A673 (cell line): ENCODE measurements at places on chromosomes 4 and X. TPM values are rescaled to one million over a fixed set of nuclear protein-coding genes. Genes with fewer than 3 reads are reported as not detected.

GRCh38 chr4:126779436-126780166, 853.2 kb upstream of the INTU start:
- DNase-seq, result no peak

DNA sequence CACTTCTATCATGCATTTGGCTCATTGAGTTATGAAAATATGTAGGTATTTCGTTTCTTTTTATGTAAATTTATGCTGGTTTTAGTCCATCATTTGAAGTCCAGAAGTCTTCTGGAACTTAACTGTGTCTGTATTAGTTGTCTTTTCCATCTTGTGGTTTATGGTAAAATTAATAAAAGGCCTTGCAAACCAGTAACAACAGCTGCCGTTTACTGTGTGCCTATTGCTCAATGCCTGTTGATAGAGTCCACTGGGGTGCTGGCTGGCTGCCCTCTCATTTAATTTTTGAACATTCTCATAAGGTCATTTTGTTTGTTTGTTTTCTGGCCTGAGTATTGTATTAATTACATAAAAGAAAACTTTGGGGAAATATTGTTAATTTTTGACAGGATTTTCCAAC, 98.0 kb downstream of the NAA11 start:
- DNase-seq, result no peak

- DNase-seq, result no peak
Observed at GRCh38 chr4:76894537-76895255, 3.2 kb downstream of the SOWAHB start.

- no peak for DNase-seq
Observed at GRCh38 chr4:1366371-1367229, 19.6 kb downstream of the UVSSA start.

Gene MAGEA11
- total RNA-seq, result not detected in 2 replicates

- no peak for DNase-seq
Observed at GRCh38 chr4:2288051-2288541, 26.2 kb upstream of the MXD4 start.

DNA sequence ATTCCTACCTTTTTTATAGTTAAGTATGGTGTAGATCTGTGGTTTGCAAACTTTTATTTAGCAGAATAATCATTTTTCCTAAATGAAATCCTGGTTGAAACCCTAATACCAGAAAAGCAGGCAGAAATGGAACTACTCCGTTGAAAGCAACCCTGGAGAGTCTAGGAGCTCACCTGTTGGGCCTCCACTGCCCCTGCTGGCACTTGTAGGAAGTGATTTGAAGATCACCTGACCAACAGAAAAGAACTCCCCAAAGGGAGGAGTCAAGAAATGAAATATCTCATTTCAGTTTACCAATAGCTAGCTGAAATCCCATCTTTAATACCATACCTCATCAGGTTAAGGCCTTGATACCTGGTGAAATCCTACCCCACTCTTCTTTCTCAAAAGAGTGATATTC, 277.1 kb downstream of the KLHL13 start:
- DNase-seq, result no peak

DNA sequence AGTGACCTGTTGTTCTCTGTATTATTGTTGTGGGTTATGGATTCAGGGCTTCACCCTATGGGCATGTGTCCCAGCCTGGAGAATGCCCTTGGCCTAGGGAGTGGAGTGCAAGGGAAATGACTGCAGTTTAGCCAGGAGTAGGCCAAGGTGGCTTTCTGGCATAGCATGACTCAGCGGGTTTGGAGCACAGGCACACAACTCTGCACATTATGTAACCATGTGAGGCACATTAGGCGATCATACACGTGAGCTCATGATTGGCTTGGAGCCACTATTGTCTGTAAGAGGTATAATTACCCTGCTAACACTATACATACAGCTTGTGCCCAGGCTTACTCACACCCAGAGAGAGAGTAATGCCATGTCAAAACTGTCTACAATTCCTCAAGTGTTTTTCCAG, 35.1 kb upstream of the TACR3 start:
- peak; percentile 17 for DNase-seq

DNA sequence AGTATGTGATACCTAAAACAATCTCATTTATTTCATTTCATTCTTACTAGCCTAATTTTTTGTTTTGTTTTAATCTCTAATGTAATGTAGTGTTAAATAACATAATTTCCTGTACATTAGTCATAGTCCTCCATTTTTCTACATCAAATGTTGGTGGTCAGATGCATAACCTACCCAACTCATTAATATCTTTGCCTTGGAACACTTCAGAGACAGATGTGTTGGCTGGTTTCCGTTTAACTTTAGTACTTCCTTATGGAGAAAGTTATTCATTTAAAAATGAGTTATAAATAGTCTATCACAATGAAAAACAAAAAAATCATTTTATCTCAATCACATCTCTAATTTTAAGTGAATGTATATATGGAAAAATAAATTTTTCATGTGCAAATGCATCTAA, 190.2 kb downstream of the ANTXR2 start:
- DNase-seq, result no peak

- no peak for DNase-seq
Observed at GRCh38 chrX:110944311-110944750, 148.7 kb upstream of the CHRDL1 start.

Gene PAGE2B
- total RNA-seq, result not detected in 2 replicates

- no peak for DNase-seq
Observed at GRCh38 chrX:153884590-153884989, 1.4 kb downstream of the L1CAM start.

- DNase-seq, result peak; percentile 52
Observed at GRCh38 chrX:2502668-2503519, 2.1 kb upstream of the DHRSX start.

DNA sequence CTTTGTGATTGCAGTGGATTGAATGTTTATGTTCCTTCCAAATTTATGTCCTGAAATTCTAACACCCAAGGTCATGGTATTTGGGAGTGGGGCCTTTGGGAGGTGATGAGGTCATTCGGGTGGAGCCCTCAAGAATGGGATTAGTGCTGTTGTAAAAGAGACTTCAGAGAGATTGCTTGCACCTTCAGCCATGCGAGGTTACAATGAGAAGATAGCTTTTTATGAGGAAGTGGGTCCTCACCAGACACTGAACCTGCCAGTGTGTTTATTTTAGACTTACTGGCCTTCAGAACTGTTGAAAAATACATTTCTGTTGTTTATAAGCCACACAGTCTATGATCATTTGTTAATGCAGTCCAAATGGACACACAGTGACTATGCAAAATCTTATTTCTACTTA, 161.0 kb upstream of the GPRIN3 start:
- no peak for DNase-seq

DNA sequence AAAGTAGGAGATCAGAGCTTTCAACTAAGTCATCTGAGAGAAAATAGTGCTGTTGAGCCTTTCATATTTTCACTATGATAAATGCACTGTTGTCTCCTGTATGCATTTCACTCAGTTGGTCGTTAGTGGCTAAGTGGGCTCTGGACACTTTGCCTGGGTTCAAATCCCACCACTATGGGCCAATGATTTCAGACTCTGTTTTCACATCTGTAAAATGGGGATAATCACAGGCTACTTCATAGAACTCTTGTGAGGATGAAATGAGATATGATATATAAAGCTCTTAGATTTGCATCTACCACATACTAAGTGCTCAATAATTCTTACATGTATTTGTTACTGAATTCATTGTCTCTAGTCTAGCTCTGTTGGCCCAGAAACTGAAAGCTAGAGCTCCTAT, 16.8 kb downstream of the LNX1 start:
- DNase-seq, result no peak

DNA sequence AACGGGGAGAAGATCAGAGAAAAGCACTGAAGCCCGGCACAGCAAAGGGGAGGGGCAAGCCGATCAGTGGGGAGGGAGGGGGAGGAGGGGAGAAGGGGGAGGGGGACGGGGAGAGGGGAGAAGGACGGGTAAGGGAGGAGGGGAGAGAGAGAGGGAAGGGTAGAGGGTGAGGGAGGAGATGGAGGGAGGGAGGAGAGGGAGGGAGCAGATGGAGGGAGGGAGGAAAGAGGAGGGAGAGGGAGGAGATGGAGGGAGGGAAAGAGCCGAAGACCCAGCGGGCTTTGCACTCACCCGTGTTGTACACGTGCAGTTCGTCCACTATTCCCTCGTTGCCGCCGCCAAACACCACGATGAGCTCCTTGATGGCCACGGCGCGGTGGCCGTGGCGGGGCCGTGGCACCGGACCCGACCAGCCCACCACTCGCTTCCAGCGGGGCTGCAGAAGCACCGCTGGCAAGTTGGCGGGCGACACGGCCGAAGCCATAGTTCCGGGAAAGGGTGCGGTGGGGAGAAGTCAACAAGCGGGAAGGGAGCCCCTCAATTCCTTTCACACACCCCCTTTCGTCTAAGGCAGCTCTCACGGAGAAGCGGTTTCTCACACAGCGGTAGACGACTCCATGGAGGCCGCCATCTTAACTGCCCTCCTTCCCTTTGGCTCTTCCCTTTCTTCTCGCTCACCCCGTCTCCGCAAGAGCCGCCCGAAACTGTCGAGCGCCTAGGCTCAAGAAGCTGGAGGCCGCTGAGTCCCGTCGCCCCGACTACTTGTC, 1.1 kb downstream of the HCFC1 start:
- DNase-seq, result peak; percentile 86

Gene SPANXN4
- total RNA-seq, result not detected in 2 replicates

Gene FANCB
- 16.8 and 17.4 TPM in 2 replicates for total RNA-seq

GRCh38 chrX:66233209-66233608, 69.2 kb downstream of the HEPH start:
- no peak for DNase-seq

- peak; percentile 42 for DNase-seq
Observed at GRCh38 chrX:40155589-40156469, 58.1 kb upstream of the BCOR start.

DNA sequence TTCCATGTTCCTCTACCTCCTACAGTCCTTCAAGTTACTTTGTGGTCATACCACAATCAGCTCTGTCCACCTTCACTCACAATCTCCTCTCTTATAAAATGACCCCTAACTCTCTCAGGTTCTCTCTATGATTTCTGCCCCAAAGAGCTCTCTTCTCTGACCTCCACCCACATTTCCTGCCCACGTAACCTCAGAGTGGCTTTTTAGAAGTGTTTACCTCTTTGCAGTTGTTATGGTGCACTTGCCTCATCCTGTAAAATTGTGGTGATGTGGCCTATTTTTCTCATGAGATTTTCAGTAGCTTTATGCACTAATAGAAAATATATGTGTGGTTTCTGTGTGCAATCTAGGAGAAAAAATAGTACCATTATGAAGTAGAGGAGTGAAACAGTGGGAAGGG, 215.8 kb downstream of the PACRGL start:
- no peak for DNase-seq

GRCh38 chrX:48971249-48972219, at the start of gene KCND1:
KCND1 (minus strand) TSS chrX:48971844; CDS start chrX:48970271, 1,573 bp downstream.
- DNase-seq, result peak; percentile 68

DNA sequence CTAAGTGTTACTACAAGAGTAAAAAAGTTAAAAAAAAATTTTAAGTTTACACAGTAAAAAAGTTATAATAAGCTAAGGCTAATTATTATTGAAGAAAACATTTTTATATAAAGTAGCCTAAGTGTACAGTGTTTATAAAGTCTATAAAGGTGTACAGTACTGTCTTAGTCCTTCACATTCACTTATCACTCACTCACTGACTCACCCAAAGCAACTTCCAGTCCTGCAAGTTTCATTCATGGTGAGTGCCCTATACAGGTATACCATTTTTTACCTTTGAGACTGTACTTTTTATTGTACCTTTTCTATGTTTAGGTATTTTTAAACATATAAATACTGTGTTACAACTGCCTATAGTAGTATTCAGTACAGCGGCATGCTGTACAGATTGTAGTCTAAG, 74.2 kb downstream of the TMEM165 start:
- DNase-seq, result no peak

DNA sequence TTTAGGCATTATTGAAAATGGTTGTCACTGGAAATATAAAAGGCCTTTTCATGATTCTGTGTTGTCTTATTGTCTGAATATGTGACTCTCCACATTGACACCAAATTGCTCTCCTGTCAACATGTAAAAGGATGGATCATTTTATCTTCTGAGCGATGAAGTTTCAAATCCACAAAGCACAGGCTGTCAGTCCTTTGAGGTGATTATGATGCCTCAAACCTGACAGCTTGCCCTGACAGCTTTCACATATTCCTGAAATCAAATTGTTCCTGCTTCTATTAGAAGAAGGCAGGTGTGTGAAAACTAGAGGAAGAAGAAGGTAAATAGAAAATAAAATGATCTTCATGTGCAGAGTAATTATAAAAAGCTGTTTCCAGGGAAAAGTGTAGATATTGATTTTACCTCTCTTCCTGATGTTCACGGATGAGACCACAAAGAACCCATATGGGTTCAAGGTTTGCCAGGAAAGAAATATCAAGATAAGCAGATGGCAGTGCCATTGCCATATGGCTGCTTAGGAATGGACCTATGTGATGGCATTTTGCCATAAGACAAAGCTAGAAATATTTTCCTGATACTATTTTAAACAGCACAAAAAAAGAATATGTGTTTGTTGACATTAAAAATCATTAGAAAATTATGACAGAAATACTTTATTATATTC, 1006.3 kb upstream of the AGA start:
- DNase-seq, result no peak

- DNase-seq, result no peak
Observed at GRCh38 chrX:110985470-110985869, 110.5 kb upstream of the PAK3 start.

DNA sequence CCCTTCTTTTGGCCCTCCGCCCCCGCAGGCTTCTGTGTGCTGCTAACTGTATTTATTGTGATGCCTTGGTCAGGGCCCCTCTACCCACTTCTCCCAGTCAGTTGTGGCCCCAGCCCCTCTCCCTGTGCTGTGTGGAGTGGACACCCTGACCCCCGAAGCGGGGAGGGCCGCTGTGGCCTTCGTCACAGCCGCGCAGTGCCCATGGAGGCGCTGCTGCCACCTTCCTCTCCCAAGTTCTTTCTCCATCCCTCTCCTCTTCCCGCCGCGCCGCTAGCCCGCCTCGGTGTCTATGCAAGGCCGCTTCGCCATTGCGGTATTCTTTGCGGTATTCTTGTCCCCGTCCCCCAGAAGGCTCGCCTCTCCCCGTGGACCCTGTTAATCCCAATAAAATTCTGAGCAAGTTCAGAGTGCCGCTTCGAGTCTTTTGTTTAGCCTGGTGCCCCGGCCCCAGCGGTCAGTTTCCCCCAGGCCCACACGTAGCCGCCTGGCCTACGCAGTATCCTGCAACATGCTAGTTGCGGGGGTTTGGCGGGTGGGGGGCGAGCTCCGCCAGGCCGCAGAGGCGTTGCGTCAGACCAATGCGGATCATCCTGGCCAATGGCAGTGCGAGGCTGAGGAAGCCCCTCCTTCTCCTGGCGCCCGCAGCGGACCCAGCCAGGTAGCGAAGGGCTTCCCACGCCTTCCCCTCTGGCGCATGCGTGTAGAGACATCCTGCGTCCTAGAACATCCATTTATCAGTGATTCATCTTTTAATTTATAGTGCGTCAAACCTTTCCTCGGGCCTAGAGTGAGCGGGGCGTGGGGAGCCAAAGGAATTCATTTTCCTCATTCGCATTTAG, 5.6 kb upstream of the KANTR start:
- DNase-seq, result peak; percentile 88
